ENCODE measurements at places on chromosomes 1 and 21.

GRCh38 chr1:42046761-42047507, 106.3 kb upstream of the GUCA2B start:
- no peak for DNase-seq

GRCh38 chr1:199861020-199861795, 166.3 kb upstream of the NR5A2 start:
- DNase-seq = no peak

GRCh38 chr1:111804776-111805175, 49.1 kb downstream of the DDX20 start:
- no peak for DNase-seq

- no peak for DNase-seq
Observed at GRCh38 chr1:230153641-230154296, 86.7 kb downstream of the GALNT2 start.

All from anterior cingulate cortex (tissue), 58 donors.